ENCODE measurements at places on chromosomes 12 and 14.

DNA sequence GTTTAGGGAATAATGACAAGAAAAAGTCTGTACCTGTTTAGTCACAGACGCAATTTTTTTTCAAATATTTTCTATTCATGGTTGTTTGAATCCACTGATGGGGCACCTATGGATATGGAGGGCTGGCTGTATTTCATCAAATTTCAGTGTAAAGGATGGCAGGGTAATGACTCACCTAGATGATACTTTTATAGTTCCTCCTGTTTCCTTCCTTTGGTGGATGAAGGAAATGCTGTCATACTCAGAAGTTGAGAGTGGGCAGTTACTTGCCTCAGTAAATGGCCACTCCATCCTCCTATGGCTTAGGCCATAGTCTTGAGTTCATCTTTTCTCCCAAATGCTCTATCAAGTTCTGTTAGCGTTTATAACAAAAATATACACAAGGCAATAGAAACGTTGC is 18.9 kb upstream of the C12orf71 start:
- no peak for DNase-seq

DNA sequence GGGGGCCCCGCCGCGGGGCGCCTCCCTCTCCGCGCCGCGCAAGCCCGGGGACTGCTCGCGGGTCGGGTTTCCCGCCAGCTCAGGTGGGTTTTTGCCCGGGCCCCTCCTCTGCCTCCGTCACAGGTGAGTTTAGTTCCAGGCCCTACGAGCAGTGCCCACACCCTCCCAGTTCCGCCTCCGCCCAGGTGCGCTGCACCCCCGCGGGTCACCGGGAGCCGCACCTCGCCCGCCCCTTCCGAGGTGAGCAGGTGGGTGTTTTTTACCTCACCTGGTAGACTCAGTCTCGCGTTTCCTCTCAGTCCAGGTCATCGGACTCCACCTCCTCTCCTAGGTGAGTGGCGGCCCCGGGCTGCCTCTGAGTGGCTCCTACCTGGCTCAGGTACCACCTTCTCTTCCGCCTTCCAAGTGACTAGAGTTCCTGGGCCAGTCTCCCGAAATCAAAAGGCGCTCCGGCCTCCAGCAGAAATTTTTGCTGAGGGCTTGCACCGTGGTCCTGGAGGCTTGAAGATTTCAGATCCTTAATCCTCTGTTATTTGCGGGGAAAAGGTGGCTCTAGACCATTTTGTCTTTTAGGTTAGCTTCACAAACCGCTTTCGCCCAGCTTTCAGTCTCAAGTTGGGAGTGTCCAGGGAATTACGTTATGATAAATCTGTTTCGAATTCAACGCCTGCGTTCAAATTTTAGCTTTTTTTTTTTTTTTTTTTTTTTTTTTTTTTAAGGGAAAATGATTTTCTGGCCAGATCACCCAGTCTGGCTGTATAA is at the start of gene TMEM30B:
Gene TMEM30B (minus strand): TSS at position 153 of the 762 bp plus-strand sequence. CDS start 191 bp downstream, outside the sequence.
- peak; percentile 22 for DNase-seq

DNA sequence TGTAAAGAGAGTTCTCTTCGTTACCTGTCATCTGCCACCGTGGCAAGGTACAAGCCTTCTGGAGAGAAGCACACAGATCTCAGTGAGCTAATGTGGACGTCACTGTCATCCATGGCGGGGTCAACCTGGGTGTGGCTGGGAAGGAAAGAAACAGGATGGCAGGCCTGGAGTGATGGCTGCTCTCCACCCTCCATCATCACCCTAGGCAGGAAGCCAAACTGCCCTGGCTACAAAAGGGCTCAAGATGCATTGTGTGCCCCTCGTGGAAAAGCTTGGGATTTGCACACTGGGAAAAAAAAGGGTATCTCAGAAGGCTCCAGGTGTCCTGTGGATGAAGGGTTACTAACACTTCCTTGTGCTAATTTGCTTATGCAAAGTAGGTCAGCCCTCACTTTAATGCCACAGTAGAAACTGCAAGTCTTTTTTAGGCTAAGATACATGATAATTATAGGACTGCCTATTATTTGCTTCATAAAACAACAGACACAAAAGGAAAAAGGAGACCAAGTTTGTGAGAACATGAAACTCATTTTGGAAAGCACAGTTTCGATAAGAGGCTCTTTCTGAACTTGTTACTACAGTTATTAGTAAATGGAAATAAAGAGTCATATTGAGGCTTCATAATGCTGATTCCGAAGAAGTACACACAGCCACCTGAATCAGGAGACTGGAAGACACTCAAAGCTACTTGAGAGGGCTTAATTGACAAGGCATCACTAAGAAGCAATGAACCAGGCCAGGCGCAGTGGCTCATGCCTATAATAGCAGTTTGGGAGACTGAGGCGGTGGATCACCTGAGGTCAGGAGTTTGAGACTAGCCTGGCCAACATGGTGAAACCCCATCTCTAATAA is 18.9 kb downstream of the RFC5 start:
- DNase-seq: no peak

DNA sequence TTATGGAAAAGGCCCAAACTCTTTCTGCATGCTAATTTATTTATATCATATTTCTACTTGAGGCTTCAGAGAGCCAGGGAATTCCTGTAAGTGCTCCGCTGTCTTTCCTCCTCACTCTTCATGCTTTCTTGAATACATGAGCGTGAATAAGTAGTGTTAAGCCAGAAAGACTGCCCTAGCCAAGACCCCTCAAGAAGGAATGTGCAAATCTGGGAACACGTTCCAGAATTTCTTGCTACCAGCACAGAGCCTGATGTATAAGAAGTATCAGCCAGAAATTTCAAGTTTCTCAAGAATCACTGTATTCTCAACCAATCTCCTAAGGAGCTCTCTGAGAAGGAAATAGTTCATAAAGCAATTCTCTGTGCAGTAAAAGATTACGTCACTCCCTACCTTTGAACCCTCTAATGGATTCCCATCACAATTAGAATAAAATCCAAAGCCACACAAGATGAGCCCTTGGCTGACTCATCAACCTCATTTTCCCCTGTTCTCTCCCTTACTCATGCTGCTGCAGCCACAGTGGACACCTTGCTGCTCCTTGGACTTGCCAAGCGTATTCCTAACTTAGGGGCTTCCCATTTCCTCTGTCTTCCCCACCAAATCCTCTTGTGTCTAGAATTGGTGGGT is 6.9 kb upstream of the TSPAN8 start:
- no peak for DNase-seq

DNA sequence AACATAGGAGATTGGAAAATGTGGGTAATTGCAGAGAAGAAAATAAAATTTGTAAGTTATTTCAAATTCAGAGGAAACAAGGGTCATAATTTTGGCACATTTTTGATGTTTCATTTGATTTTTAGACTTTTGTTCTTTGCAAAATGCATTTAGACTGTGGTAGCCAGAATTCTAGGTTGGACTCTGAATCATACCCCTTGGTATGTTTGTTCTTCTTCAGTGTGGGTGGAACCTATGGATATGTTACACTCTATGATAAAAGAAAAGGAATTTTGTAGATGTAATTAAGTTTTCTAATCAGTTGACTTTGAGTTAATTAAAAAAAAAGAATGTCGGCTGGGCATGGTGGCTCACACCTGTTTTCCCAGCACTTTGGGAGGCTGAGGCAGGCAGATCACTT is 827.0 kb downstream of the AACS start:
- DNase-seq: no peak

DNA sequence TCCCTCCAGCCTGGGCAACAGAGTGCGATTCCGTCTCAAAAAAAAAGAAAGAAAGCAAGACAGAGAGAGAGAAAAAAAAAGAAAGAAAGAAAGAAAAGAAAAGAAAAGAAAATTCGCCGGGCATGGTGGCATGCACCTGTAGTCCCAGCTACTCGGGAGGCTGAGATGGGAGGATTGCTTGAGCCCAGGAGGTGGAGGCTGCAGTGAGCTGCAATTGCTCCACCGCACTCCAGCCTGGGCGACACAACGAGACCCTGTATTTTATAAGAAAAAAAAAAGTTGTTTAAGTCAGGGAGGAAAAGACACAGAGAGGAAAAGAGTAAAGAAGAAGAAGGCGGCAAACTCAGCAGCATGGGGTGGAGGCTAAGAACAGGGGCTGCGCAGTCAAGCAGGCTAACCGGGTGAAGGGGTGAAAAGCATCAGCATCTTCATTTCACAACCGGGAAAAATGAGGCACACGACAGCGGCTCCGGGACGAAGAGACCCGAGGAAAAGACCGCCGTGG is 557 bp upstream of the FICD start:
- no peak for DNase-seq

DNA sequence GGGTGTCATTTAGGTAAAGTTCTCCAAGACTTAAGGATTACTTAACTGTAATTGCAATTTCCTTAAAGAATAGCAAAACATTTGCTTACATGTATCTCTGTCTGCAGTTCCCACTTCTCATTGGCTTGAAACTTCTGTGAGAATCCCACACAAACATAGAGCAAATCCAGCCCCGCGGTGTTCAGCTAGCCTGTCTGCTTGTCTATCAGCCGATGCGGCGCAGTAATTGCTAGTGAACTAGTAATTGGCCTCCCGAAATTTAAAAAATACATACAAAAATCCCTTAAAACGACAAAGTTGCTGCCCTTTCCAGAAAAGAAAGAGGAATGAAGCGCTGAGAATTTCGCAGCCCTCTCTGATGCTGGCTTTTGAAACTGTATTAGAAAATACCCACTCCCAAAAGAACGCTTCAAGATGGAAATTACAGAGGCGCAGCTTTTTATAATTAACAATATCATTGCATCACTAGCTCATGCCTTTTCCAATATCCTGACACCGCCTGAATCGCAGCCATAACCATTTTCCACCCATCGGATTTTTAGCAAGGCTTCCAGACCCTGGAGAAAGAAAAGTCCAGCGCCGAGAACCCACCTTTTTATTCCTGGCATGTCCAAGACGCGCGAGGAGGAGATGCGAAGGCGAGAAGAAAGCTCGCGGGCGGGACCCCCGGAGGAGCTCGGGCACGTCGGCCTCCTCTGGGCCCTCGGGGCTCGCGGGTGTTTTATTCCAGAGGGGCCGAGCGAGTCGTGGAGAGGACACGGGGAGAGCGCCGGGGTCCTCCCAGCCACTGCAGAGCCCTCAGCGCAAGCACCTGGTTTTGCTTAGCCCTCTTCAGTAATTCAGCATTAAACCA is 646 bp downstream of the FBLN5 start:
- no peak for DNase-seq

- DNase-seq: no peak
These were observed 33.9 kb downstream of the MIA2 start for GRCh38 chr14:39267608-39268005.

GRCh38 chr12:52873832-52874572 is 25.2 kb upstream of the KRT78 start:
- no peak for DNase-seq

GRCh38 chr14:53430870-53431269 is 277.7 kb upstream of the DDHD1 start:
- no peak for DNase-seq
